ENCODE measurements at places on chromosomes 2 and 18. TPM values are rescaled to one million over a fixed set of nuclear protein-coding genes. Genes with fewer than 3 reads are reported as not detected.
A peak's percentile ranks its signal among the peaks of the same experiment; 100 is the strongest.

Gene LOXHD1
- 3.4 TPM for total RNA-seq

- DNase-seq = no peak
Observed at GRCh38 chr18:50582500-50582899, 22.6 kb downstream of the MAPK4 start.

DNA sequence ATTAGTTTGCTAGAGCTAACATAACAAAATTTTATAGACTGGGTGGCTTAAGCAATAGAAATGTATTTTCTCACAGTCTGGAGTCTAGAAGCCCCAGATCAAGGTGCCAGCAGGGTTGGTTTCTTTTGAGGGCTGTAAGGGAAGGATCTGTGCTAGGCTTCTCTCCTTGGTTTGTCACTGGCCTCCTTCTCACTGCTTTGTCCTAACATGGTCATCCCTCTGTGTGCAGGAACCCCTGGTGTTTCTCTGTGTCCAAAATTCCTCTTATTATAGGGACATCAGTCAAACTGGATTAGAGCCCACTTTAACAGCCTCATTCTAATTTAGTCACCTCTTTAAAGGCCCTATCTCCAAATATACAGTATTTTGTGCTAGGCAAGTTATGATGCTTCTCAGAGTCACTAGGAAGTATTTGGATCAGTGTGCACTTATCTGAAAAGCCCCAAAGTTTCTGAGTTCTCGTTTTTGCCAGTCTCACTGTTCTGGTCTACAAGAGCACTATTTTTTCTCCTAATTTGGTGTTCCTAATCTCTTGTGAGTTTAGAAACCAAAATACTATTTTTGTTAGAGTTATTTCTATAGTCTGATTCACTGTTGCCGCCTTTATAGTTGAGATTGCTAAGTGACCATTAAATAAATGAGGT, 29.0 kb downstream of the ZC3H6 start:
- no peak for DNase-seq

Gene CRYBA2
- not detected for total RNA-seq

DNA sequence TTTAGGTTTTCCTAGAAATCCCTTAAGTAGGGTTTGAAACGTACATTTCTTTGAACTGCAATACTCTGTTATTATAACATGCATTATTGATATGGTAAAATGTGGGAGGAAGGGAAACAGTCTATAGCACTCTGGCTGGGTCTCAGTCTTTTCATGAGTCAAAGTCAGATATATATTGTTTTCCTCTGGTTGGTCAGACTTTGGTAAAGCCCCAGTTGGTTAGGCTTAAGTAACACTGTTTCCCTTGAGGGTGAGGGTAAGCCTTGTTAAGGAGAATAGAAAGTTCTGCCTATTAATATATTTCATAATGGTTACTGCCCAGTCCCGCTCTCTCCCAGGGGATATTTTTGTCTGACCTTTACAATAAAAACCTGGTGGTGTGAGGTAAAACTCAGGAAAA, 44.7 kb upstream of the TNP1 start:
- DNase-seq = no peak

Gene SIX2
- 14.4 TPM for total RNA-seq

DNA sequence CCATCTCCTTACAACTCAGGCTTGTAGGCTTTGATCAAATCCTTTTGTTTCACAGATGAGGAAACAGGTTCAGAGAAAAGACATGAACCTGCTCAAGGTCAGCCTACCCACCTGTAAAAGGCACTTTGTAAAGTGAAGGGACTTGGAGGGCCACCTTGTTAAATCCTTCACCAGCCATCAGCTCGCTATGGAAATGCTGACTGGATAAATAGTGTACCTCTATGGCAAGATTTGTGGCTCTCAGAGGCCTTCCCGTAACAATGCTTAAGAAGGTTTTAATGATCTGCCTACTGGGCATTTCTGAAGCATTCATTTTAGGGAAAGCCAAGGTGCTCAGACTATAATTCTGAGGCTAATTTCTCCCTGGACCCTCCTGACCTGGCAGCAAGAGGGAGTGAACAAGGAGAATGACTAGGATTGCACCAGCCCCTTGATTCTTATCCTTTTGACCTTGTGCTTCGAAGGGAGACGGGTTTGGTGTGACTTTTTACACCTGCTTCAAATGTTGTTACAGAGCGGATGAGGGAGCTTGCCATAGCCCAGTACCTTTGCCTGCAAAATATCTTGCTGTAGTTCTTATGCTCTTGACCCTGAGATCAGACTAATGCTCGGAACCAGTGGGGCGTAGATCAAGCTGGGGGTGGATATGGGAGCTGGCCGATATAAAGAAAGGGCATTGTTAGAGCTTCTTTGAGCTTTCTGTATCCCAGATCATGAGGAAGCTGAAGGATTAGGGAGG, 90.9 kb upstream of the CXCR4 start:
- DNase-seq = no peak

DNA sequence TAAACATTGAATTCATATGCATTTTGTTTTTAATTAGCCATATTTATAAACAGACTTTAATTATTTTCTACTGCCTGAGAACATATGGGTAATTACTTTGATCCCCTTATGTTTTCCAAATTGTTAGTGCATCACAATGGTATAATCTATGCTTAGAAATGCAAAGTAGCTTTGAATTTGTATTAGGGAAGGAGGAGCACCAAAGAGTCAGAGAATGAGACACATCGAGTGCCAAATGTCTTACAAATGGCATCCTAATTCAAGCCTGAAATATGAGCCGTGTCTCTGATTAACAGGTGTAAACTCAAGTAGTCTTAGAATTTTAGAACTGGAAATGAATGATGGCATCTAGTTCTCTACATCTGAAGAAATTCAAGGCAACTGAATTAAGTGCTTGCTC, 8.7 kb upstream of the HNMT start:
- no peak for DNase-seq

DNA sequence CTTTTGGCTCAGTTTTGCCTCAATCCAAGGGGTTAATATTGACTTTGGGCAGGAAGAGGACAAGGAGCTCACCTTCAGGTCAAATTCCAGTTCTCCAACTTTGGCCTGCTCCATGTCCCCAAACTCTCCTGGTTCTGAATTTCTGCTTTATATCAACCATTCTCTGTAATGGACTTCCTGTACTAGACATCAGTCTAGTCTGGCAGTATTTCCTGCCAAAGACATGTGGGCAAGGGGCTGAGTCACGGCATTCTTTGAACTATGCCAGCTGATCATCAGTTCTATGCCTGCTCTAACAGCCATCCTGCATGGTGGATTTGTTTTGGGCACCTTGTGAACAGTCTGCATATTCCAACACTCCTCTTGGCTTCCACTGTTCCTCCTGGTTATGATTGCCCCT, 199.4 kb downstream of the ZEB2 start:
- DNase-seq = no peak

DNA sequence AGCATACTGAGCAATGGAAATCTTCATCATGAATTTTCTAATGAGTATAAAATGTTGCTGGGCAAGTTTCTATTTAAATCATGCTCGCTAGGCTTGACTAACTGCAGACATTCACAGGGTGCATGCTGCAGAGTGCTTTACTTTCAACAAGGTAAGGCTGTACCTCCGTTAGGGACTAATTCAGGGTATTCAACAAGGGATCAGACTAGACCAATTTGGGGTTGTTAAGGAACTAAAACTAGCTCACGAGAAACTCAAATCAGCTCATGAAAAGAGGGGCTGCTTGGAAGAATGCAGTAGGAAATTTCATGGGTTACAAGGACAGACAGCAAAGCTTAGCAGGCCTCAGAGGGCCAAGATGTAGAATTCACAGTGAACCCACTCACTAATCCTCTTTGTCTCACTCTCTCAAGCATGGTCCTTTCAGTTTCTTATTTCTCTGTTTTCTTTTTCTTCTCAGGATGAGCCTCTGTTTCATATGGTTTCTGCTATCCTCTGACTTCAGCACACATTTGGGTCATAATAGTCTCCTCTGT, 2.2 kb downstream of the MYO3B start:
- peak; percentile 18 for DNase-seq

- no peak for DNase-seq
Observed at GRCh38 chr18:38851526-38851925, 1285.9 kb upstream of the CELF4 start.

GRCh38 chr18:36675542-36675941, 153.3 kb downstream of the TPGS2 start:
- DNase-seq = no peak

Gene C2orf72
- 3.5 TPM for total RNA-seq

Gene POTEJ
- not detected for total RNA-seq

GRCh38 chr18:79971211-79971952, 6.9 kb downstream of the HSBP1L1 start:
- DNase-seq = no peak

Gene ANKRD62
- total RNA-seq = 0.10 TPM

DNA sequence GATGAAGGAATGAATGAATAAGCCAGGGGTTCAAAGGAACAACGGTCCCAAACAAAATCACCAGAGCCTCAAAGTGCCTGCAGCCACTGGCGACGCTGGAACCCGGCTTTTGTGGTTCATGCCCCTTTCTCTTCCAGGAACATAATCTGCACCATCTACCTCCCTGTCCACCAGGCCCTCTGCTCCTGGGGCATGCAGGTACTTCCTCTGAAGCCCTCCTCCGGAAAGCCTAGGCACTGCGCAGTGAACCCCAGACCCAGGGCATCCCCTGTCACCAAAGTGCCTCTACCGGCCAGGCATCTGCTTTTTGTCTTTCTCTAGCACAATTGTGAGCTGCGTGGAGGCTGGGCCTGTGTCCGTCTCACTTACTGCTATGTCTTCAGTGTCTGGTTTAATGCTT, 98.6 kb upstream of the TMEM200C start:
- DNase-seq = no peak

Gene MFF
- total RNA-seq = 86.2 TPM

DNA sequence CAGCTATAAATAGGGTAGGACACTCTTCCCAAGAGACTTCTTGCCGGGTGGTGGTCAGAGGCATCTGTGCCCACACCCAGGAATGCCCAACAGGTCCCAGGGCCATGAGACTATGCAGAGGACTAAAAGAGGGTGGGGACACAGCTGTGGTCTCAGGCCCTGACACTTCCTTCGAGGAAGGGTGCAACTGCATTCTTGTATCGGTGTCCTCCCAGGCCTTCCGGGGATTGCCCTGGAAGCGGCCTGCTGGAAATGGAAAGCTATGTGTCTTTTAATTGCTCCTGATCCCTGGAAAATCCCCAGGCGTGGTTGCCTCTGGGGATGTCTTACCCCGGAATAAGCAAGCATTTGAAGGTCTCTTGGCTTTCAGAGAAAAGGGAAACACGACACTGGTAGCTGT, 176.7 kb downstream of the SOX11 start:
- DNase-seq = peak; percentile 76

GRCh38 chr2:170276056-170276455, 98.1 kb downstream of the MYO3B start:
- DNase-seq = no peak

GRCh38 chr2:134142341-134142738, 111.5 kb upstream of the MGAT5 start:
- no peak for DNase-seq

Gene KLHL30
- total RNA-seq = 58.4 TPM

DNA sequence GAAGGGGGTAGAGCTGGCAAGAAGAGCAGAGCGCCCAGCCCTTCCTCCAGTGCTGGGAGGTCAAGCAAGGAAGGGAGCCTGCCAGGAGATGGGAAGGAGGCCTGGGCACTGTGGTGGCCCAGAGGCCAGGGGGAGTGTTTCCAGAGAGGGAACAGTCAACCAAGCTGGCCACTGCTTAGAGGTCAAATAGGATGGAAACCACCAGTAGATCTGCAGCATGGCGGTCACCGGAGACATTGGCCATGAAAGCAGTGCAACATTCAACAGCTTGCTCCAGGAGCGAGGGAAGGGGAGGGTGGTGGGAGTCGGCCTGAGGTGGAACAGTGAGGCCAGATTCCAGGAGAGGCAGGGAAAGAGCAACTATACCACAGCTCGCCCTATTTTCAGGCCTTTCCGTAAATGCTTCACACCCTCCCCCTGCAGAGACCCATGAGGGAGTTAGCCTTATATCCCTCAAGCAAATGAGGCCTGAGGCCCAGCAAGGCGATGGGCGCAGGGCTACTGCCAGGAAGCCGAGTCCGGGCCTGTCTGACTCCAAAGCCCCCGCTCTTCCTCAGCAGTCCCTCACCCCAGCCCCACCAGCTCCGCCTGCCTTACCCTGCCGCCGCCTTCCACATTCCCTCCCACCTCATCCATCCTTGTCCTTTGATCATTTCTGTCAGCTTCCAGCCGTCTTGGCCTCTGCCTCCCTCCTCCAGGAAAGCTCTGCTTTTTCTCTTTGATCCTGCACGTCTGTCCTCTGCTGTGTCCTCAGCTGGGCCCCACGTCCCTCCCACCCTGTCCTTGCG, 17.0 kb downstream of the KCNK3 start:
- DNase-seq = no peak

Gene ACVR1C
- 0.10 TPM for total RNA-seq

- DNase-seq = no peak
Observed at GRCh38 chr2:161039071-161039470, 121.2 kb upstream of the TANK start.

DNA sequence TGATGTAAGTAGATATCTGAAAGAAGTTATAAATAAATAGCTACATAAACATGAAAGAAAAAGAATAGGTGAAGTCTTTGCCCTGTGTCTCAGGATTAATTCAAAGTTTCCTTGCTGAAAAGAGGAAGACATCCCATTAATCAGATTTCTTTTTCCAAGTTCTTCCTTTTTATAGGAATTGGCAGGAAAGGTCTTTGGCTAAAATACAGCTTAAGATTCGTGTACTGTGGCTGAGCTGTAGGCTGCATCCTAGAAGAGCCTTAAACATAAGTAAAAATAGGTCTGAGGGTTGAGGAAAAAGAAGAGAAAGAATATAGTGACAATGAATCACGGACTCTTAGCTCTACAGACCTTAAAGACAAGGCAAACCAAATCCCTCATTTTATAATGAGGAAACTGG, 579.9 kb downstream of the NRXN1 start:
- DNase-seq = no peak

Gene GPAT2
- total RNA-seq = 2.8 TPM

Gene HRH4
- 0.21 TPM for total RNA-seq

DNA sequence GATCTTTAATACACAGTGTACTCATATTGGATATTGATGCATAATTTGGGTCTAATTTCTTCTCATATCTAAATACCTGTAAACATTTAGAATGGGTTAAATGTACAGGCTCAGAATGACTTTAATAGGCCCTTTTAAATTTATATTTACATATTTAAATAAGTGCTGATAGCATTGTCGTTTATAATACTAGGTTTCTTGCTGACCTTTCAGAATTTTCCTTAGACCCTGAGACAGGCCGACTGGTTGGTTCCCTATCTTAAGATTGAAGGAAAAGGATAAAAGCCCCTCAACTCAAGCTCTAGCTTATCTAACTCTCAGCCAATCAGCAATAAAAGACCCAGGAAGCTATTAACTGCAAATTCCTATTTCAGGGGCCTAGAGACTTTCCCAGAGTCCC, 67.8 kb upstream of the HNMT start:
- no peak for DNase-seq

DNA sequence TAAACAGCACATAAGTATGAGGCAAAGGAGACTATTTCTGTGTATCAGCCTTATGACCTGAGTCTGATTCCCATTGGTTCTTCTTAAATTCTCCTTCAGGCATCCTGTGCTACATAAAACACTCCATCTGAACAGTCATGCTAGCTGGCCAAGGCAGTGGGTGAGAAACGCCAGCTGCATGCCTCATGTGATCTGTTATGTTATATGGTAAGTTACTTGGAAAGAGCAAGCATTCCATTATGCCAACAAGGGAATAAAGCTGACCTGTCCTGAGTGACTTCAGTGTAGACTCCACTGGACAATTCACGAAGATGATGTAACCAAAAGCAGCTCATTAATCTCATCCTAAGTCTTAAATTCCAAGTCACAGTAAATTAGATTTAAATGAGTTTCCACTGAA, 216.5 kb upstream of the FN1 start:
- DNase-seq = peak; percentile 63
